ENCODE measurements at places on chromosomes 13 and 19.

DNA sequence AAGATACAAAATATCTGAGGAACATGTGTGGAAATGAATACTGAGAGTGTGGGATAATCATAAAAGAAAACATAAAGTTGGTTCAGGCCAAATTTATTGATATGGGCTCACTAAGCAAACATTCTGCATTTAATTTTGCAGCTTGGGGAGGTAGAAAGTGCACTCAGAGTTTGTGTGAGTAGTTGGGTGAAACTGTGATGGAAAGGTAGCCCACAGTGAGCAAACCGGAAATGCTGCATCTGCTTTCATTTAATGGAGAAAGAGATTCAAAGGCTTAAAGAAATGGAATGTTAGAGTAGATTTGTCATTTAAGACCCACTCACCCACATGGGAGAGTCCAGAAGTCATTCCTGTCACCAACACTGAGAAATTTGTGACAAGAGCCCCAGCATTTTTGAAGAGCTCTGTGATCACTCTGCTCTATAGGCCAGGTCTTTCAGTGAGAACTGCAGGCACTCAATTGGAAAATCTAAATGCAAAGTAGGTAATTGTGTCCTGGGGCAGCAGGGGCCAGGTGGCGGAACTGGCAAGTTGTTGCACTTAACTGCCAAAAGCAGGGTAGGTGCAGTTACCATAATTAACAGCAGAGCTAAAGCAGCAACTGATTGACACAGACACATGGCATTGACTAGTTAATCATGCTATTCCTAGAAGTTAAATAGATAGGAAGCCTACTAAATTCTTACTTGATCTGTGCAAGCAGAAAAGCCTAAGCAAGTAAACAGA lies 1228.3 kb upstream of the PCDH20 start:
- no peak for DNase-seq

- no peak for DNase-seq
Observed at GRCh38 chr19:6215701-6216235, 64.0 kb downstream of the MLLT1 start.

- no peak for DNase-seq
Observed at GRCh38 chr13:93304134-93304533, 77.5 kb downstream of the GPC6 start.

DNA sequence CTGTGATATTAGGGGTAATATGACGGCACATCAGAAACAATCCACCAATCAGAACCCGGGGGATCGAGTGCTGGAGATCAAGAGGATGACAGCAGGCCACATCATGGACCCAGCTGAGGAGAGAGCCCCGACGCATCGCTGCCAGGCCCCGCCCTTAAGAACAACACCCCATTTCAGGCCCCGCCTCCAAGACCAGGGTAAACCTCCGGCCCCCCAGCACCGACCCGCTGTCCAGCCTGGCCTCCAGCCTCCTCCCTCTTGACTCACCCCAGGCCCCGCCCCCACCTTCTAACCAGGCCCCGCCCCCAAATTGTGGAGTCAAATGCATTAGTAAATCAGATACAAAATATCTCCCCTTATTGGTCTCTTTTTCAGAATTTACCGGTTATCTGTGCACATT lies 4.7 kb upstream of the ZNF611 start:
- DNase-seq = no peak

DNA sequence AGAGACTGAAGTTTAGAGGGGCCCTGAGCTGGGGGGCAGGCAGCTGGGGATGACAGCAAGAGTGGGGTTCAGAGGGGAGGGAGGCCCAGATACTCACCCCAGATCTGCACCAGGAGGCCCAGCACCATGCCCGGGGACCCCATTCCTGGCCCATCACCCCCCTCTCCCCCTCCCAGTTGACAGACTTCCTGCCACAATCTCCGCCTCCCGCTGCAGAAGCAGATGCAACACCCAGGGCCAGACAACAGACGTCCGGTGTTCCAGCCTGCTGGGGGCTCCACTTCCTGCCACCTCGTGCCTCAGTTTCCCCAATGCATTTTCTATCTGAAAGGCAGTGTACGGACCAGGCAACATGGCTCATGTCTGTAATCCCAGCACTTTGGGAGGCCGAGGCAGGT lies at the start of gene TMIGD2:
TSS of gene TMIGD2 (minus strand) at position 147 of the 398 bp plus-strand sequence. CDS start at position 143, 4 bp downstream.
- no peak for DNase-seq

- DNase-seq = no peak
Observed at GRCh38 chr13:50951366-50951765, 41.8 kb downstream of the RNASEH2B start.

GRCh38 chr19:39469567-39469966 lies 11.1 kb upstream of the TIMM50 start:
- DNase-seq = no peak

GRCh38 chr13:24076109-24076508 lies 84.4 kb upstream of the SPATA13 start:
- DNase-seq = no peak

DNA sequence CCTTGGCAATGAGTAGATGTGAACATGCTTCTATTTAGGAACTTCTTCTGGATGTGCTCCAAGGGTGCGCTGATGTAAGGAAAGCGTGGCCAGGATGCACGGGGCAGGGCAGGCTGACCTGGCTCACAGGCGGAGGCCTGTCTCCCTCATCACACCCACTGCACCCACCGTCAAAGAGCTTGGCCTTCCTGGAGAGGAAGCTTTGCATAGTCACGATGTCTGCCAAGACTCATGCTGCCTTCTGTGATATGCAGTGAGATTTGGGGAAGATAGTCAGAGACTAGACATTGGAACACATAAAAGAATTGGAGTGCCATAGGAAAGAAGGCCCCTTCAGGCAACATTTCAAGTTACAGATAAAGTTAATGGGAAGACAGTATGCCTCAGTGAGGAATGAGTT lies 82.0 kb downstream of the MYO16 start:
- DNase-seq = no peak

DNA sequence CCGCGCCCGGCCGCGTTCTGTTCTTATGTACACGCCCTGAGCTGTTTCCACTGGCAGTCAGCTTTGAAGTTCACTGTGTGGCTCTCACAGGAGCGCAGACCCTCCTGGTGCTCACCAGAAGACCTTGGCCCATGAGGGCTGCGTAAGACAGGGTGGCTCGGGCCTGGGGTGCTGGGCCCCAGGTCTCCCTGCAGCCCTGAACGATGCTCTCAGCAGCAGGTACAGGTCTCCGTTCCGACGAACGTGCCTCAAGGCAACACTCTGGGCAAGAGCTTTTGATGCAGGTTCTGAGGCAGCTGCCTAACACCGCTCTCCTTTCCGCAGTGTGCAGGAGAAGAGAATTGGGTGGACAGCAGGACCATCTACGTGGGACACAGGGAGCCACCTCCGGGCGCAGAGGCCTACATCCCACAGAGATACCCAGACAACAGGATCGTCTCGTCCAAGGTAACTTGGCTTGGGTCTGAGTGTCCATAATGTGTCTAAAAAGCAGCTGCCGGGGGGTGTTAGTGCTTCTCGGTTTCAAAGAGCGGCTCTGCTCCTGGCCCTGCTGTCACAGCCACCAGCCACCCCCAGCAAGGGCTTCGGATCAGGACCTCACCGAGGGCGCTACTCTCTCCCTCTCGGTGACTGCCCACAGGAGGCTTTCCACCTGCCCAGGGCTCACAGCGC lies 95.1 kb downstream of the ATP11A start:
- no peak for DNase-seq

- no peak for DNase-seq
Observed at GRCh38 chr19:45352062-45352461, 11.5 kb downstream of the KLC3 start.

DNA sequence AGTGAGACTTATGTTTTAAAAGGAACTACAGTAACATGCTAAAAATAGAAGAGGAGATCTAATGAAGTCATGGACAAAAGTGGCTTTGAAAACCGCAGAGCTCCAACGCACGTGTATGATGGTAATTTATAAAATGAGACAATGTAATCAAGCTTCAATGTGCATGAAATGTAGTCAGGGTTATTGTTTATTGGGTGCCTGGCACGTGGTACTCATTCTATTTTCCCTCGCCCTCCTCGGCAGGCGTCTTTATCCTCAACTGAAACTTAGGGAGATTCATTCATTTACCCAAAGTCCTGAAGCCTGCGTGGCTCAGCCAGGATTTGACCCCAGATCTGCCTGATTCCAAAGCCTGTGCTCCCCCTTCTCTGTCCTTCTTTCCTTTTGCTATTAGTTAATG lies 79.8 kb downstream of the CHST8 start:
- DNase-seq = no peak

- DNase-seq = no peak
Observed at GRCh38 chr13:89490661-89491060, 1819.5 kb downstream of the SLITRK5 start.

GRCh38 chr19:48928164-48929025 lies 5.1 kb upstream of the DHDH start:
- DNase-seq = no peak

DNA sequence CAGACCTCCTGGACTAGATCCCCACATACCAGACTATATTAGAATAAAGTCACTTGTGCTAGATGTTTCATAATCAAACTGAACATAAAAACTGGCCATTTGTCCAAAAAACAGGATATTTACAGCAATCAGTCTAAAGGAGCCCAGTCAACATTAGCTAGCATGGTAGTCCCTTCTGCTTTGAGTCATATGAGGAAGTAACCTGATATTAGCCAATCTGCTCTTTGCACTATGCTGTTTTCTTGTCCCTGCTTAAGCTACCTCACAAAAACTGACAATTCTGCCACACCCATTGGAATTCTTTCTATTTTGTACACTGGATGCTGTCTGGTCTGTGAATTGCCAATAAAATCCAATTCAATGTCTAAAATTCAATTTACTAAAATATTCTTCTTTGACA lies 1824.2 kb downstream of the OLFM4 start:
- no peak for DNase-seq

DNA sequence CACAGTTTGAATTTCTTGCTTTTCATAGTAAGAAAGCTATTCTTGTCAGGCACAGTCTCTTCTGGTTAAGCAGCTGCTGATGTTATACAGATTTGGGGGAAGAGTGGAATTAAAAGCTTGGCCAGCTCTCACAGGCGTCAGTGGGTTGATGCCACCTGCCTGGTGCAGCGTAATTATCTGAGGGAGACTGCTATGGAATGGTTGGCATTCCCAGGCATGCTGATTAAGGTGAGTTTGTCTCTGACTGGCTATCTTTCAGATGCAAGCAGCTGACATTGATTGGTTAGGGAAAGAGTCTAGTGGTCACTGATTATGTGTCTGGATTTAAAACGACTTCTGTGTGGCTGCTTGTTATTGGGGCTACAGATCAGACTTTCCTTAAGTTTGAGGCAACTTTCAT lies 948.4 kb downstream of the UQCRFS1 start:
- DNase-seq = no peak

DNA sequence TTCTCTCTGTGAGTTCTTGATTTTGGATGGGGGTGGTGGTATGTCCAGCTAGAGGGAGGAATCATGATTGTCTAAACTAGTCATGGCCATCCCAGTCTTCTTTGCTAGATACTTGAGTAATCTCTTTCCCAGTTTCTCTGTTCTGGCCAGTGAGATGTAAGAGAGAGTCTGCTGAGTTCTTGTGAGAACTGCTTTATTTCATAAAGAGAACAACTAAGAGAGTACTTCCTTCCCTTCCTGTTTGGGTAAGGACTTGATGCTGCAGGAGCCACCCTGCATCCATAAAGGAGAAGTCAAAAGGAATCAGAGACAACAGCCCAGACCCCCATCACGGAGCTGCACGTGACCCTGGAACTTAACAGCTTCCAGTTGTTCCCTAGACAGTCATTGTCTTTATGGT lies 3.0 kb upstream of the RASL11A start:
- DNase-seq = no peak

DNA sequence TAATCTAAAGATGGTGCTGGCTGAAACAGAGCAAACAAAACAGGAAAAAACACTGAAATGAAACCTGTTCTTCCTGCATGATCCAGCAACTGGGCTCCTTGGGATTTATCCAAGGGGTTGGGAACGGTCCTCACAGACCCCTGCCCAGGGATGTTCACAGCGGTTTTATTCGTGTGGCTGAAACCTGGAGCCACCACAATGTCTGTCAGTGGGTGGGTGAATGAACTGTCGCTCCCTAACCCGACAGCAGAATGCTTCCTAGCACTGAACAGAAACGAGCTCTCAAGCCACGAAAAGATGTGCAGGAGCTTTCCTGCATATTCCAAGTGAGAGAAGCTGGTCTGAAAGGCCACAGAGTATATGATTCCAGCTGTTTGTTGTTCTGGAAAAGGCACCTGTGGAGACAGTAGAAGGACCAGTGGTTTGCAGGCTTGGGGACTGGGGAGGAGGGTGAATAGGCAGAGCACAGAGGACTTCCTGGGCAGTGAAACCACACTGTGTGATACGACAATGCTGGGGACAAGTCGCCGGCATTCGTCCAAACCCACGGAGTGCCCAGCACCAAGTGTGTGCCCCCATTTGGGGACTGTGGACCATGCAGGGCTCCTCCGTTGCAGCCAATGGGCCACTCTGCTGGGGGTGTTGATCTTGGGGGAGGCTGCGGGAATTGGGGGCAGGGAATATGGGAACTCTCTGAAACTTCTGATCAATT lies 73.9 kb downstream of the TEX29 start:
- DNase-seq = no peak

- DNase-seq = no peak
Observed at GRCh38 chr13:76245920-76246319, 609.8 kb downstream of the LMO7 start.

DNA sequence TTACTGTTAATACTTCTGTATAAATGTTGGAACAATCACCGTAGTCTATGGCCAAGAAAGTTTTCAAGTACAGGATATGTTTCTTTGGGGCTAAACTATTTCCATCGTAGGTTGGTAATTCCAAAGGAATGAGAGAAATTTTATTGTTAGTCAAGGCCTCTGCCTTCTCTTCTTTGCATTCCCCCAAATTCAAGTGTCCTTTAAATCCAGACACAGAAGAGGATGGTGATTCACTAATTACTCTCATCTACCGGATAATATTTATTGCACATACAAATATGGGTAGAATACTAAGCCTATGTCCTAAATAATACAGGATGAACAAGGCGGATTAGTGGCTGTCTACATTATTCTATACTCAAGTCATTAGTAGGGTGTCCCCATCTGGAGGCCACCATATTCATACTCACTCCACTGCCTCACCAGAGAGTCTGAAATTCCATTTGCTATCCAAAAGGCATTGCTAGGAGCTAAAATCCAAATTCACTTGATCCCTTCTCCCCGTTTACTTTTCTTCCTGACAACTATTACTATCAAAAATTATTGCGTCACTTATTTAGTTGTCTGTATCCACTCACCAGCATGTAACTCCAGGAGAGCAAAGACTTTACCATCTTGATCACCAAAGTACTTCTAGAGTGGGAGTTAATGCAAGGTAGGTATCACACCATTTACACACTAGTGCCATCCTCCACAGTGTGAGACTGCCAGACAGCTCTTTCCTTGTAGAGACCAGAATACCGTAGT lies 82.4 kb upstream of the SGCG start:
- no peak for DNase-seq

- no peak for DNase-seq
Observed at GRCh38 chr13:94660695-94661326, 51.5 kb downstream of the SOX21 start.

Measured in activated CD4-positive, alpha-beta T cell treated with anti-CD3 and anti-CD28 coated beads, Interleukin-2, amount 50 U/mL, for 4 hours (primary cell).